ENCODE measurements at places on chromosomes 16 and 17.

- H3K4me3 ChIP-seq = peak overlapping the region; percentile 66
- peak overlapping the region; percentile 81 for H3K27ac ChIP-seq
- H3K36me3 ChIP-seq = peaks cover 10% of the 10 kb centered on the region
- H3K27me3 ChIP-seq = no peaks in the 10 kb centered on the region
Measured at GRCh38 chr16:1543085-1543896, 9.8 kb downstream of the TMEM204 start.

DNA sequence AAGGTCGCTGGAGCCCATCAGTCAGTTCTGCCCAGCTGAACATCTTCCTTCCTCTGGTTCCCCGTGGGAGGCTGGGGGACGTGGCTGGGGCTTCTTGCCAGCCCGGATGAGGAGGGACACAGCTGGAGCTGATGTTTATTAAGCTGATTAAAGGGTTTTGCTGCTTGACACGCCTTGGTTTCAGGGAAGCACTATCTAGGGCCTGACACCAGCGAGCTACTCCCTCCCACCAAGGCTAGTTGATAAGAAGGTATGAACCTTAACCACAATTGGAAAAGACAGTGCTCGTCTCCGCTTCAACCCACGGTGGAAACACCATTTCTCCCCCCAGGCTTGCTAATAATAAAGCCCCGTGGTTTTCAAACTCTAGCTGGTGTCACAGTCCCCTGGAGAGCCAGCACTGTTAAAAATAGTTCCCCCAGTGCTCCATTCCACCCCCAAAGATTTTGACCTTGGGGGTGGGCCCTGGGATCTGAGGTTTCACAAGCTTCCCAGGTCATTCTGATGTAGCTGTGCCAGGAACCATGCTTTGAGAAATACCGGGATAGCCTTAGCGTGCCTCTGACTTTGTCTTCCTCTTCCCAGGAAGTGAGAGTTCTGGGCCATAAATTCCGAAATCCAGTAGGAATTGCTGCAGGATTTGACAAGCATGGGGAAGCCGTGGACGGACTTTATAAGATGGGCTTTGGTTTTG, 5.5 kb downstream of the DHODH start:
- DNase-seq = no peak
- no peaks in the 10 kb centered on the region for H3K27me3 ChIP-seq
- peaks cover 17% of the 10 kb centered on the region for H3K4me1 ChIP-seq

- no peaks in the 10 kb centered on the region for H3K27me3 ChIP-seq
- H3K4me1 ChIP-seq = no peaks in the 10 kb centered on the region
- H3K4me3 ChIP-seq = no peak overlapping the region
- DNase-seq = no peak
- H3K27ac ChIP-seq = no peak overlapping the region
- no peaks in the 10 kb centered on the region for H3K36me3 ChIP-seq
Measured at GRCh38 chr16:79835194-79835593, 234.7 kb upstream of the MAF start.

GRCh38 chr17:8674344-8675305, 44.1 kb upstream of the MYH10 start:
- H3K27ac ChIP-seq = no peak overlapping the region
- H3K27me3 ChIP-seq = peaks cover 7% of the 10 kb centered on the region
- DNase-seq = no peak
- no peaks in the 10 kb centered on the region for H3K36me3 ChIP-seq
- no peak overlapping the region for H3K4me3 ChIP-seq

DNA sequence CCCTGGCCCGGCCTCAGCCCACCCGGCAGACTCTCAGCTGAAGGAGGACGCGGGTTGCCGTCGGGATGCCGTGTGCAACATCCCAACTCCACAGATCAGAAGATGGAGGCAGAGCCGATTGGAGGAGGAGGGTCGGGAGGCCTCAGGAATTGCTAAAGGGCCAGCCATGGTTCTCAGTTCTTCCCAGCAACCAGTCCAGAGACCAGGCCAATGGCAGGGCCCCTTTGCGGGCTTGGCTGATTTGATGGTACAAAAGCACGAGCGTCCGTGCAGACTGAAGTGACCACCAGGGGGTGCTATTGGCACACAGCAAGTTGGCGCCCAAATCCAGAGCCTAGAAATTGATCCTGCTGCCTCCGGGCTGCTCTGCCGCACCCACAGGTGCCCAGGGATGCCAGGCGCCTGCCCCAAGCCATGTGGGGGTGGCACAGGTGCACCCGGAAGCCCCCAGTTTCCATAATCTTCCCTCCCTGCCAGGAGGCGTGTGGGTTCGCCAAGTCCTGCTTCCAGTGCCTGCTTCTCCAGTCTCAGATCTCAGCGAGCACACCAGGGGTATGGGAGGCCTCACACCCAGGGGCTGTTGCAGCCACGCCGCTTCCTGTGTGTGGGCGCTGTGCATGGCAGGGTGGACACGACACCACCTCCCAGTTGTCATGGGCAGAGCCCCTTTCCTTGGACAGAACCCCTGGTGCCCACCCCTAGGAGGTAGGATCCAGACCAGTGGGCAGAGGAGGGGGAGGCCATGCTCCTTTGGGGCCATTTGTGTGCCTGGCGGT, 7.1 kb upstream of the TEX19 start:
- no peak overlapping the region for H3K27ac ChIP-seq
- H3K36me3 ChIP-seq = no peaks in the 10 kb centered on the region
- H3K4me3 ChIP-seq = no peak overlapping the region
- DNase-seq = peak; percentile 79
- peaks cover 2% of the 10 kb centered on the region for H3K4me1 ChIP-seq

GRCh38 chr16:58243528-58244004, 45.7 kb upstream of the CSNK2A2 start:
- peaks cover 3% of the 10 kb centered on the region for H3K4me1 ChIP-seq
- DNase-seq = no peak
- no peaks in the 10 kb centered on the region for H3K36me3 ChIP-seq
- H3K27ac ChIP-seq = no peak overlapping the region
- no peak overlapping the region for H3K4me3 ChIP-seq
- H3K27me3 ChIP-seq = peaks cover 35% of the 10 kb centered on the region

GRCh38 chr16:84461413-84462295, 42.8 kb downstream of the MEAK7 start:
- H3K27ac ChIP-seq = no peak overlapping the region
- peaks cover 6% of the 10 kb centered on the region for H3K4me1 ChIP-seq
- peaks cover 48% of the 10 kb centered on the region for H3K36me3 ChIP-seq
- no peak overlapping the region for H3K4me3 ChIP-seq
- H3K27me3 ChIP-seq = no peaks in the 10 kb centered on the region
- DNase-seq = peak; percentile 26

DNA sequence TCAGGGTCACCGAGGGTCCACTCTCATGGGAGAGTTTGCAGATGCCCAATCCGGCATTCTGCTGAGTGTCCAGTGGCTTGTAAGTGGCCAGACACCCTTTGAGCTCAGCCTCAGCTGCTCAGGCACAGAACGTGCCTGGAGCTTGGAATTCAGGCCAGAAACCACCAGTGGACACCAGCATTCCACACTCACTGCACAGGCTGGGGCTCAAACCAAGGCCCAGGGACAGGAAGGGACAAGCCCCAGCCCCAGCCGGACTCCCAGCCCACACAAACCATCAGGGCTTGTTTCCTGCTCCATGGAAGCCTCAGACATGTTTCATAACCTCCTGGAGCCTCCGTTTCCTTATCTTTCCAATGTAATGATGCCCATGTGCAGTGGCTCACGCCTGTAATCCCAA, 5.0 kb upstream of the NPRL3 start:
- peaks cover 1% of the 10 kb centered on the region for H3K4me1 ChIP-seq
- H3K4me3 ChIP-seq = no peak overlapping the region
- DNase-seq = no peak
- no peak overlapping the region for H3K27ac ChIP-seq
- no peaks in the 10 kb centered on the region for H3K36me3 ChIP-seq
- H3K27me3 ChIP-seq = peaks cover 14% of the 10 kb centered on the region

DNA sequence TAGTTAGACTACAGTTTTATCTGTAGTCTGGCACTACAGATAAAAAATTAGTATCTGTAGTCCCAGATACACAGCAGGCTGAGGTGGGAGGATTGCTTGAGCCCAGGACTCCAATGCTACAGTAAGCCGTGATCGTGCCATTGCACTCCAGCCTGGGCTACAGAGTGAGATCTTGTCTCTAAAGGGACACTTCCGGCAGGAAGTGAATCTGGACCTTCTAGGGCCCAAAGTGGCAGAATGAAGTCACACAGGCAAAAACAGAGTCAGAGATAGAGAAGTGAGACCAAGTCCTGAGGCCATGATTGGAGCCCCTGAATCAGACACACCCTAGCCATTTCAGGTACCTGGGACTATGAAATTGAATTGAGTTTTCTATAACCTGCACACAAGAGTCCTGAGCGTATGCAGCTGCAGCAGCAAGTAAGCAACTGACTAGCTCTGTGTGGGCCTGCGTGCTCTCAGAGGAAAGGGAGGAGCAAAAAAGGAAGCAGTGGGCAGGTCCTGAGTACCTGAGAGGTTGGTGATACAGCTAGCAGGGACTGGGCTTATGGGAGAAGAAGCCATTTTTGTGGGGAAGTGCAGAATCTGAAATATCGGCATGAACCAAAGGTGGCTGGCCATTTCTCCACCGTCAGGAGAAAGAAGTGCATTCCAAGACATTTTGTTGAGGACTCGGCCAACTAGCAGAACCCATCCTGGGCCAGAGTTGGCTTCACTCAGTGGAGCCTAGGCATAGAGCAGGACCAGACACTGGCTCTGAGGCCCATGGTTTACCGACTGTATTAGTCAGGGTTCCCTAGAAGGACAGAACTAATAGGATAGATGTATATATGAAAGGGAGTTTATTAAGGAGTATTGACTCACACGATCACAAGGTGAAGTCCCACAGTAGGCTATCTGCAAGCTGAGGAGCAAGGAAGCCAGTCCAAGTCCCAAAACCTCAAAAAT, 27.2 kb upstream of the BRD7 start:
- H3K27me3 ChIP-seq = peaks cover 2% of the 10 kb centered on the region
- H3K27ac ChIP-seq = peak overlapping the region; percentile 3
- DNase-seq = no peak
- H3K4me3 ChIP-seq = no peak overlapping the region
- no peaks in the 10 kb centered on the region for H3K36me3 ChIP-seq

DNA sequence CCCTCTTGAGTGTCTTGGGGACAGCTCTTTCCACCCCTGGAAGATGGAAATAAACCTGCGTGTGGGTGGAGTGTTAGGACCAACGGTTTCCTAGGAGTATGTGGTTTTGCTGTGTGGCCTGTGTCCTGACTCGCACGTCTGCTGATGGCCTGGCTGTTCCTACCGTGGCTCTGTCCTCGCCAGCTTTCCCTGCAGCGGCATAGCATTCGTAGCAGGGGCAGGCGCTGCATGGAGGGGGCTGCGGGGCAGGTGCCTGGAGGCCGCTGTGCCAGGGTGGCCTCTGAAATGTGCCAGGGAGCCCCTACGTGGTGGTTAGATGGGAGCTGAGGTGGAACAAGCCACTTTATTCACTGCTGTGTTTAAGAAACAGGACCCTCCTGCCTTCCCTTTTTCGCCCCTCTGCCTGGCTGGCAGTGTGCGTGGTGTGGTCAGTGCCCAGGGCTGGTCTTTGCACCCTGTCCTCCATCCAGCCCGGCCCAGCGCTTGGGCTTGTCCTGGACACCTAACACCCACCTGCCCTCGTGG, 10.6 kb downstream of the SLC16A3 start:
- H3K27me3 ChIP-seq = no peaks in the 10 kb centered on the region
- peaks cover 33% of the 10 kb centered on the region for H3K4me1 ChIP-seq
- peak overlapping the region; percentile 85 for H3K27ac ChIP-seq
- H3K4me3 ChIP-seq = peak overlapping the region; percentile 16
- peaks cover 14% of the 10 kb centered on the region for H3K36me3 ChIP-seq
